ENCODE measurements at places on chromosomes 11 and 22.

DNA sequence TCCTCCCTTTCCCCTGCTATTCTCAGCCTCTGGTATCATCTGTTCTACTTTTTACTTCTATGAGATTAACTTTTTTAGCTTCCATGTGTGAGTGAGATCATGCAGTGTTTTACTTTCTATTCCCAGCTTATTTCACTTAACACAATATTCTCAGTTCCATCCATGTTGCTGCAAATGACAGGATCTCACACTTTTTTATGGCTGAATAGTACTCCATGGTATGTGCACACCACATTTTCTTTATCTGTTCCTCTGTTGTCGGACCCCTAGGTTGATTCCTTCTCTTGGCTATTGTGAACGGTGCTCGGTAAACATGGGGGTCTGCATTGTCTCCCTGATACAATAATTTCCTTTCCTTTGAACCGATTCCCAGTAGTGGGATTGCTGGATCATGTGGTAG is 81.0 kb upstream of the RAB1B start:
- no peak for DNase-seq

DNA sequence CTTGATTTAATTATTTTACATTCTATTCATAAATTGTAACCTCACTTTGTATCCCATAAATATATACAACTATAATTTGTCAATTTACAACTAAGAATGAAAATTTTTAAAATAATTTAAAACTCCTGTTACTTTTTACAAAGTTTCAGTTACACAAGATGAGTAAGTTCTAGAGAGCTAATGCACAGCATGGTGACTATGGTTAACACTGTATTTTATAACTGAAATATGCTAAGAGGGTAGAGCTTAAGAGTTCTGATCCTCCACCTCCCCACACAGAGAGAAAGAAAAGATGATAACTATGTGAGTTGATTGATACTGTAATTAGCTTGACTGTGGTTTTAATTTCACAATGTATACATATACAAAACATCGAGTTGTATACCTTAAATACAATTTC is 412.5 kb upstream of the DDI1 start:
- DNase-seq, result no peak

DNA sequence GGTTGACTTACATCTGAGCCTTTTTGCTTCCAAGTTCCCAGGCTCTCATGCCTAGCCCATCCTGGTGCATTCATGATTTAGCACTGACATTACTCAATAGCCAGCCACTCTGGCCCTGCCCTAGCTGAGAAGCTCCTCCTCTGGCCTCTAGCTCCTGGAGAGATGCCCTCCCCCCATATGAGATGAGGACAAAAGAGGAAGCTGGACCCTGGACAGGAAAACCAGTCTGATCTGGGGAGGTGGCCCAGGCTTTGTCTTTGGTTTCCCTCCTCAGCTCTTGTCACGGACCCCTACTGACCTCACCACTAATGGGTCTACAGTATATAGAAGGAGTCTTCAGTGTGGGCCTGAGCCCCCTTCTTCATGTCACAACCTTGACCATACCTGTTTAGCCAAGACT is 3.0 kb downstream of the RHOG start:
- no peak for DNase-seq

DNA sequence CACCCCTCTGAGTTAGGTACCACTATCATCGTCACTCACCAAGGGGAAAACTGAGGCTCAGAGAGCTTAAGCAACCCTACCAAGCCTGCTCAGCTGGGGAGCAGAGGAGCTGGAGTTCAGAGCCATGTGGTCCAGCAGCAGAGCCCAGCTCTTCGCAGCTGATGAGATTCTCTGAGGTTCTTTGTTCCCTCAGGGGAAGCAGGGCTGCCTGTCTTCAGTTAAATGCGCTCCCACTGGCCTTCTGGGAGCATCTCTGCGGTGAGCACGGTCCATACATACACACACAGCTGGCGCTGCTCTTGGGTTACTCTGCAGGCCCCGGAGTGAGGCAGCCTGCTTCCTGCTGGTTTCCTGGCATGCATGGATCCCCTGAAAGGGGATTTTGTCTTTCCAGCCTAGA is 5.2 kb upstream of the PTGDR2 start:
- no peak for DNase-seq

DNA sequence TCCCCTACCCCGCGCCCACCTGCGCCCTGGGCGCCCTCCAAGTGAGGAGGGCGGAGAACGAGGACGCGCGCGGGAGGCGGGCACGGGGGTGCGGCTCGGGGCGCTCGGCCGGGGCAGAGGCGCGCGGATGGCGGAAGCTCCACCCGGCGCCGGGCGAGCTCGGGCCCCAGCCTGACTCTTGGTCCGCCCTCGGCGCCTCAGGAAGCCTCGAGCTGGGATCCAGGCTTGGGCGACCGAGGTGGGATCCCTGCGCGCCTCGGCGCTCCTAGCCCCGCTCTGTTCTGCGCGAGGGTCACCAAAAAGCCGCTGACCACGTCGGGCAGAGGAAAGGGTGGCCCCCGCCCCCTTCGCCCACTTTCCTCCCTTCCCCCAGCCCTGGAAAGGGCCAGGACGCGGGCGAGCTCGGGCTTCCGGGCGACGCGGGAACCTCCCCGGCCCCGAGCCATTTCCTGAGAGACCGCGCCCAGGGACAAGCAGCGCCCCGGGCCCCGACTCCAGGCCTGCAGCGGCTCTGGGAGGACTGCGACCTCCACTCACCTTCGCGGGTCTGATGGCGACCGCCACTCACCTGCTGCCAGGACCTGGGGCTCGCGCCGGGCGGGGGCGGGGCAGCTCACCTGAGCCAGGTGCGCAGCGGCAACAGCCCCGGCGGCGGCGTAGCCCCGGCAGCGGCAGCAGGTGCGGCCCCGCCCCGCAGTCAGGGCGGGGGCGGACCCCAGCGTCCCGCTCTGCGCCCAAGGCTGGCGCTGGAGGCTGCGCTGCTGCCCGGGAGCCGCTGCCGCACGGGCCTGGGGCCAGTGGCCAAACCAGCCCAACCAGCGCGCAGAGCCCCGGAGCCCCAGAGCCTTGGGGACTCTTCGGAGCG is 2.2 kb upstream of the SIGIRR start:
- DNase-seq, result no peak

GRCh38 chr11:107821199-107821927 is 37.2 kb downstream of the SLC35F2 start:
- DNase-seq, result no peak
